ENCODE measurements at places on chromosomes 2 and 18.

DNA sequence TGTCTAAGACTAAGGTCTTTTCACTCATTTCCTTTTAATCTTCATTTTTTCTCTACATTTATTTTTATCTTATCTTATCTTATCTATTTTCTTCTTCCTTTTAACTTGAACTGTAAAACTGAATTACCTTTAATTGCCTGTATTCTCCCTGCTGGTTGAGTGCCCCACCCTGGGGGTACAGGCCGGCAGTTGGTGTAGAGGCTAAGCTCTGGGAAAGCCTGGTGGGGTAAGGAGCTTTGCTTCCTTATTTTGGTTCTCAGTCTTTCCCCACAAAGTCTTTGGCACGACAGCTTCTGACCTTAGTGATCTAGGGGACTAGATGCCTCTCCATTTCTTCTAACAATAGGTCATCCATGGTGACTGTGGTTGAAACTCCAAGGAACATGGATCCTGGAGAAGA, 26.8 kb upstream of the HAAO start:
- DNase-seq = no peak

- DNase-seq = no peak
These were observed 18.7 kb downstream of the MEMO1 start for GRCh38 chr2:31992025-31992579.

DNA sequence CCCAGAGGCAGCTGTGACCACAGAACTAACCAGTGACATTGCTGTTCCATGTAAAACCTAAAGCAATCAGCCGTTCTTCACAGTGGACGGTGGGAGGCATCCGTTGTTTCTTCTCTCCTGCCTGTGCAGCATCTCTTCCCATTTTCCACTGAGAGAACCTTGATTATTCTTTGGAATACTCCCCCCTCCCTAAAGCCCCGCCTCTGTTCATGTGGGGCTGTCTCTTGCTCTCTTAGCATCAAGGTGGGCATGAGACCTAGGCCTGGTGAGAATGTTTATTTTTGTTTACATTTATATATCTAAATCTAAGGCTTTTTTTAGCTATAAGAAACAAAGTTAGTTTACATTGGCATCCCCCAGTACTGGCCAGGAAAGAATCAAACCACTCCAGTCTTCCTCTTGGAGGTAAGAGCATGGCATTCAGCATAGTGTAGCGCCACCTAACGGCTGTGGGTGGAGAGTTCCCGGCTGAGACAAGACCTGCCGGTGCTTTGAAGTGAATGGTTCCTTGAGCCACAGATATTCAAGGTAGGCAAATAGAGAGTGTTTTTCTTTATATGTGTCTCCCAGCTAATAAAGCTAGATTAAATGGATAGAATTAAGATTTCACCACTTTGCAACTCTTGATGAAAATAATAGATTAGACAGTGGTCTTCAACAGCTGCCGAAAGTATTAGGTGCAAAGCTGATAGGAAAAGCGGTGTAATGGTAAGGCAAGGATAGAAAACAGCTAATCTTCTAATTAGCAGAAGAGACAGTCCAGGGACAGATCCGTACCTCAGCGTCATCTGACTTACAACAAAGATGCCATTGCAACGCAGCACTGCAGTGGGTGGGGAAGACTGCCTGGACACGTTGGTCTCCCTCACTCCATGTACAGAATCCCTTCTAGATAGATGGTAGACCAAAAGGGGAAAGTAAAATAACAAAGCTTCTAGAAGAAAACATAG, 219.6 kb upstream of the RAB12 start:
- DNase-seq = peak; percentile 45

DNA sequence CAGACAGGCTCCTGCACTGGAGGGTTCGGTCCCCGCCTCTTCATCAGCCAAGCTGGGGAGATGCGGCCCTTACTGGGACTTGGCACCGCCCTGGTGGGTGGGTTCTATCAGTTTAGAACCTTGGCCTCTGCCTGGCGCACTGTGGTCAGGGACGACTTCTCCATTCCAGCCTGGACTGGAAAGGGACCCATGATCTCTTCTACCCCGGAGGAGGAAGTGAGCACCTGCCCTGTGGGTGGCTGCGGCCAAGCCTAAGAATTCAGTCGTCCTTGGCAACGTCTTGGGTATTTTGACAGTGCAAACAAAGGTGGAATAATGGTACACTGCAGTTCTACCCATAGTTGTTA, 106.9 kb upstream of the CD302 start:
- no peak for DNase-seq

DNA sequence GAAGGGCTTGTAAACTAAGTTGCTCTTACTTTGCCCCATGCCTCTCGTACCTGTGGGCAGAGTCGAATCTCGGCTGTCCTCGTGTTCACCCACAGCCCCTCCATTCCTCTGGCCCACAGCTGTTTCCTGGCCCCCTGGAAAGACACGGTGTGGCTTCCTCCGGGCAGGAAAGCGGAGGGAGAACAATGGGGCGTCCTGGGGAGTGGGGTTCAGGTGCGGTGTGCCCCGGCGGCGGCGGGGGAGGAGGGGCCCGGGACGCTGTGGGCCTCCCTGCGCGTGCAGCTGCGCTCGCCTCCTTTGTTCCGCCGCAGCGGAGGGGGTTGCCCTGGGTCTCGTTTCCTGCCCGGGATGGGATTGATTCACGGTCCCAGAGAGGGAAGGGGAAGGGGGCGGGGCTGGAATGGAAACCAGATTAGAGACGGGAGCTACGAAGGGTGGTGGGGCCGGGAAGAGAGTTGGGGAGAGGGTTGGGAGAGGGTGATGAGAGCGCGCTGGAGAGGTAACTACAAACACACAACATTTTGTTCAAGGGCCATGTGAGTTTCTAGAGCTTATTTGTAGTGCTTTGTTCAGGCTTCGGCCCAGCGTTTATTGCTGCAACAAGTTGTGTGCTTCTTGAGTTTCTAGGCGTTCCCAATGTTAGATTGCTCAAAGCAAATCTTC, 796 bp downstream of the MYO1B start:
- no peak for DNase-seq

DNA sequence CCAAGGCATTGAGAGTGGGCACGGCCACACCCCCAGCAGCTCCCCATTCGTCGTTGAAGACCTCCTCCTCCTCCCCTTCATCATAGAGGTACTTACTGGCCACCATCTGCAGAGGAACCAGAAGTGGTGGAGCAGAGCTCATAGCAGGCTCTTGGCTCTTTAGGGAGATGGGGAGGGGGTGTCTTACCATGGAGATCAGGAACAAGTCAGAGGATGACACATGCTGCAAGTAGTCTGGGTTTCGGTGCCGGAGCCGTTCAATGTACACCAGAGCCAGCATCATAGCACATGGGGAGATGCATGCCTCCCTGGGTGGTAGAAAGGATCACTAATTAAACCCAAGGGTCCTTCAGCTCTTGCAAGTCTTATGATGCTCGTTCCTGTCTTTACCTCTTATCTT, 1.9 kb downstream of the CNPPD1 start:
- no peak for DNase-seq

- no peak for DNase-seq
These were observed 158.3 kb downstream of the PRPF40A start for GRCh38 chr2:152559008-152559407.

GRCh38 chr2:96074156-96074555, 39.4 kb upstream of the GPAT2 start:
- no peak for DNase-seq

DNA sequence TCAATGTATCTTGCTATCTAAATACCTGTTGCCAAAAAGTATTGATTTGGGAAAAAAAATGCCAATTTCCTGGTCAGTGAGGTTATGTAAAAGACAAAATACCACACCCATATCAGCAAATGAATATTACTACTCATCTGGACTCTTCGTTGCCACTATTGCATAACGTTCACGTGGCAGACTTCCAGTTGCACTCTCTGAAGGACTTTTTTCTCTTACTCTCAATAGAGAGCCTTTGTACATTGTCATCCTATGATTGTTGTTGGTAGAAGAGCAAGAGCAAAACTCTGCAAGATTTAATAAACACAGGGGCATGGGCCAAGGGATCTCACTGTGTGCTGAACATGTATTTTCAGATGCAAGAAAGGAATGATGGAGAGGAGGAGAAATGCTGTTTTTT, 689.8 kb downstream of the MBD2 start:
- DNase-seq = no peak

GRCh38 chr2:133459590-133459989, 108.7 kb downstream of the NCKAP5 start:
- no peak for DNase-seq

All from stromal cell of bone marrow (primary cell).